ENCODE measurements at places on chromosomes 7 and 10.

DNA sequence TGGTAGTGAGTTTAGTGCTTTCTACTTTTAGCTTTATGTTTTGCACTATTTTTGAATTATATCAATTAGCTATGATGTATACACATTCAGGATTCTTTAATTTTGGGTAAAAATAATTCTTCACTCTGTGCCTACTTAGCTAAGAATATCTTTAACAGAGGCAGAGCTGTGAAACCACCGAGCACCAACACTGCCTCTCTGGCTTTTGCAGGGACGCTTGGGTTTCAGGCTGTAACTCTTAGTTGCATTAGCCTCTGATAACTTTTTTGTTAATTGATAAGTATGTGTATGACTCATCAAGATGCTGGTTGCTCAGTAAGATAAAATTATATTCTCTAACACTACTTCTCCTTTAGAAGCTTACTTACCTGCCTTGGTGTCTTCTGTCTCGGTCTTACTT lies 738.3 kb downstream of the AUTS2 start:
- DNase-seq = no peak

- DNase-seq = peak; percentile 88
Measured at GRCh38 chr7:362402-363096, 72.6 kb downstream of the FOXL3 start.

- no peak for DNase-seq
Measured at GRCh38 chr7:25843467-25843866, 308.5 kb upstream of the NFE2L3 start.

- DNase-seq = no peak
Measured at GRCh38 chr7:12674053-12674452, 13.4 kb upstream of the ARL4A start.

DNA sequence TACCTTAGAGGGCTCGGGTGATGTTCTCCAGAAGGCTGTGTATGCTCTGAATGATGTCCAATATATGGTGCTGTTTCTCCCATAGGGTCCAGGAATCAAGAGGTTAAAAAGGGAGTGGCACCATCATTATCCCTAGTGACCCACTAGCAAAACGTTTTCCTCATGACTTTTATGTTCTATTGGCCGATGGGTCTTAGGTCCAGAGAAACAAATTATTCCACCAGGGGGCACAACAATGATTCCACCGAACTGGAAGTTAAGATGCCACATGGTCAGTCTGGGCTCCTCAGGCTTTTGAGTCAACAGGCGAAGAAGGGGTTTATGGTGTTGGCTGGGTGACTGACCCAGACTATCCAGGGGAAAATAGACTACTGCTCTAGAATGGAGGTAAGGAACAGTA lies 256.1 kb downstream of the COBL start:
- no peak for DNase-seq

- no peak for DNase-seq
Measured at GRCh38 chr10:129961157-129961701, 2.8 kb downstream of the EBF3 start.

GRCh38 chr10:108323274-108323798 lies 1158.8 kb upstream of the SORCS1 start:
- DNase-seq = no peak

DNA sequence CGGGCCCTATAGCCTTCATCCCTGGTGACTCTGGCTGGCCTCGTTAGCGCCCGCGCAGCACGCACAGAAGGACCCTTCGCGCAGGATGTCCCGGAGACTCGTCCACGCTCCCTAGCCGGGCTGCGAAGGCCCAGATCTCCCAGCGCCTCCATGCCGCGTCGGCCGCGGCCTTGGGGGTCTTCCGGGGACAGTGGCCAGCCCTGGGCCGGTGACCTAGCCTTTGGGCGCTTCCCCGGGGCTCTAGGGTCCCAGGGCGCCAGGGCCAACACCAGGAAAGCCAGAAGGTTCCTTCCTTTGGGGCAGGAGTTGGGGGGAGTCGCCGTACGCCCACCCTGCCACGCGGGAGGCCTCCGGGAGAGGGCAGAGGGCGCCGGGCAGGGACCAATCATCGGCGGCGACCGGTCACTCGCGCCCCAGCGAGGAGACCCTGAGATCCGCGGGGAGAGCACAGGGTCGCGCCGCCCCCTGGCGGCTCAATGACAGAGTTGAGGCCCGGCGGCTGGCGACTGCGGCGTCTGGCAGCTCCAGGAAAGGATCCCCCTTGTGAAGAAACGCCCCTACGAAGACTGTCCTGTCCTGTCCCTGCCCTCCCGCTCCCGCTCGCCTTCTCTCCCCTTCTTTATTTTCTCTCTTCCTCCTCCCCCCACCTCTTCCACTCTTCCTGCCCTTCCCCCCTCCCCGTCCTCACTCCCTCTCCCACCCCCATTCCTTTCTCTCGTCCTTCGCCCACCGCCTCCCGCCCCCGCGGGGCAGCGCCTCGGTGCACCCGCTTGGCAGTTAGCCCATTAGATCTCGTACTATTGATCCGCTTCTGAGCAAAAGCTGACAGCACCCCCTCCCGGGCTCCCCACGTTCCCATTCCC lies 62.3 kb upstream of the LBX1 start:
- DNase-seq = no peak

DNA sequence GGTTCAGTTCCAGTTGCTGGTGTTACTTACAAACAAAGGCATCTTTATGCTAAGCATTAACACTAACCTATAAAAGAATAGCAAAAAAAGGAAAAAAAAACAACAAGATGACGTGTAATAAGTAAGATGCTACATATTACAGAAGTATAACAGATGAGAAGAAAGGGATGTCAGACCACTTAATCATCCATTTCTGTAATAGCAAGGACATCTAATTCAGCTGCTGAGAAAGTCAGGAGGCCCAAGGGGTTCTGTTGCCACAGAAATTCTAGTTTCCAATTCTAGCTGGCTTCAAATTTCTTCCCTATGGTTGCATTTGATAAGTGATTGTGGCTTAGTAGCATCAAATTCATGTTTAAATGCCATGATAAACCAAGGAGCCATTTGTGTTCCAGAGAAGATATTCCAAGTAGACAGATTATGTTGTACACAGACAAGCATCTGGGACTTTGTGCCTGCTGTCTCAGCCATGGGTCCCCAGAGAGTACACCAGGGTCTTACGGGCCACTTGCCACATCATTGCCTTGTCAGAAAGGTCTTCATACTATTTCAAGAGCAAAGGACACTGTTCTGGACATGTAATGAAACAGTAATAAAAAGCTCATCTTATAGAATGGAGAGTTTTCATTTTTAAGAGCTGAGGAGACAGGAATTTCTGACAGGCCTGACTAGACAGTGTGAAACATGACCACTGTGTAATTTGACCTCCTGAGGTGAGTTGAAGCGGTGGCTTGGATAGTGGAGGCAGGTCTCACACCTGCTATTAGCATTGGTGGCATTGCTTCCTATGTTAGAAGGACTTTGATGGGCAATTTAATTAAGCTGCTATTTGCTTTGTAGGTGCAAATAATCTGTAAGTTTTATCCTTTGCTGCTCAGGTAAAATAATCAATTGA lies 4.2 kb upstream of the ASB4 start:
- DNase-seq = no peak

- DNase-seq = peak; percentile 36
Measured at GRCh38 chr7:100407285-100408180, 21.0 kb downstream of the ZCWPW1 start.

GRCh38 chr7:132580277-132580676 lies 4.0 kb upstream of the PLXNA4 start:
- DNase-seq = no peak

- DNase-seq = no peak
Measured at GRCh38 chr7:5284304-5285281, 1.9 kb downstream of the SLC29A4 start.
